GM12891 (cell line): ENCODE measurements at places on chromosomes 7 and 10.
A peak's percentile ranks its signal among the peaks of the same experiment; 100 is the strongest.

DNA sequence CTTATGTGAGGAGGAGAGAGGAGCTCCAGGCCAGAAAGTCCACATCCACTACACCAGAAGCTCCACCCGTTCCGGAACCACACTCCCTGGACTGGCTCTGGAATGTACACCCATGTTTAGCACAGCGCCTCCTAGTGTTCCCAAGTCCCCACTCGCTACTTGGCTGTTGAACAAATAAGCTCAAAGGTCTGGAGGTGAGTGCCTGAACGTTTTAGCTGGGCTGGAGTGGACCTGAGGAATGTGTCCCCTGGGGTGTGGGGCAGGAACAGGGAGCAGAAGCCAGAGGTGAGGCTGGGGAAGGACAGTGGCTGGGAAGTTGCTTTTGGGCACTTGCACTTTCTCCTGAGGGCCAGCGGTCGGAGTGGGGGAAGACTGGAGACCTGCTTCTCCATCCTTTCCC lies 164.1 kb upstream of the CDCA7L start:
- DNase-seq, result no peak

- DNase-seq, result no peak
Observed at GRCh38 chr10:30557884-30558283, 71.7 kb downstream of the LYZL2 start.

DNA sequence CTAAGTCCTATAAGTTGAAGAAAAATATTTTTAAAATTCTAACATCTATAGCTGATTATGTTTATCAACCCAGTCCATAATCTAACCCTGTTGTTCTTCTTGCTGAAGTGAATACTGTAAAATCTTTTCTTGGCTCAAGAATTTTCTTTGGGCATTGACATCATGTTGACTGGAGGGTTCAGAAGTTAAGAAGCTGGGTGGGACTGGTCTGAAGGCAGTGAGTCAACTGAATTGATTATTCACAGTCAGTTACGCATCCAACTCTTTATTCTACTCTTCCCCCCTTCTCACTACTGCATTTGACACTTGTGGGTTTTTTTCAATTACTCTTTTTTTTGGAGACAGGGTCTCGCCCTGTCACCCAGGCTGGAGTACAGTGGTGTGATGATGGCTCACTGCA lies 31.0 kb downstream of the DENND2A start:
- DNase-seq, result no peak

DNA sequence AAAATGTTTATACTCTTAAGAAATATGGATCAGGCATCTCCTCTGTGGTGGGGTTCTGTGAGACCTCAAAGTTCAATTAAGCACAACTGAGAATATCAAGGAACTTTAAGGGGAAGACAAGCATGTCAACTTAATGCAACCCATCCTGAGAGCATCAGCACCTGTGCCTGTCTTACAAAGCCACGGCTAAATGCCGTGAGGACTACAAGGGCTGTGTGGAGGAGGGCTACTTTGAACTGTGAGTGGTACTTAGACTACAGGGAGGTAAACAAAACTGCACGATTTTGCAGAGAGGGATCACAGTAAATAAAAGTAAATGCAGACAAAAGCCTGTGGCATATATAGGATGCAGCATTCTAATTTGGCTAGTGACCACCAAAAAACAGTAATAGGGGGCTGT lies 139.1 kb downstream of the ATE1 start:
- DNase-seq, result no peak

- DNase-seq, result no peak
Observed at GRCh38 chr7:42926204-42926603, 5.8 kb downstream of the PSMA2 start.

DNA sequence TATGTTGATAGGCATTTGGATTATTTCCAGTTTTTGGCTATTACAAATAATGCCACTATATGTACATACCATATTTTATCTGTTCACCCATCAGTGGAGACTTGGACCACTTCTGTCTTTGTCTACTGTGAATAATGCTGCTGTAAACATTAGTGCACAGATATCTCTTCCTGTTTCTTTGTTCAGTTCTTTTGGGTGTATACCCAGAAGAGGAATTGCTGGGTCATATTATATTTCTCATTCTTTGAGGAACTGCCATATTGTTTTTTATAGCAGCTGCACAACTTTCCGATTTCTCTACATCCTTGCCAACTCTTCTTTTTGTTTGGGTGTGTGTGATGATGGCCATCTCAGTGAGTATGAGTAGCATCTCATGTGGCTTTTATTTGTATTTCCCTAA lies 218.0 kb downstream of the LRMDA start:
- no peak for DNase-seq

- DNase-seq, result no peak
Observed at GRCh38 chr7:123643495-123644441, 11.9 kb upstream of the LMOD2 start.

- no peak for DNase-seq
Observed at GRCh38 chr10:1743141-1743540, 5.8 kb upstream of the ADARB2 start.

GRCh38 chr10:117875793-117876192 lies 170.9 kb downstream of the RAB11FIP2 start:
- DNase-seq, result no peak

DNA sequence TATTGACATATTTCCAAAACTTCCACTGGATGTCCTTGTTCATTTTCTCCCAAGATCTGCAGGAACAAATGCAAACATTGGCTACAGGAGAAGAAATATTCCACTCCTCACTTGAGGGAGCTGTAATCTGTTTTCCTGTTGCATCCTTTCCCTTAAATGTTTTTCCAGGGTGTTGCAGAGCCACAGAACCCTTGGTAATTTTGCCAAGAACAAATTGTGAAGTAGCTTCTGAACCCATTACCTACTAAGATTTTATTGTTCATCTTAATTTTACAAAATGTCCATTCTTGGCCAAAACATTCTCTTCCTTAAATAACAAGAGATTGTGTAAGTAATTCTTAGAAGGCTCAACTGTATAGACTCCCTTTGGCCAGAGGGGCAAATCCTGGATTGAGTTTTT lies 177.0 kb downstream of the GNAT3 start:
- DNase-seq, result no peak

GRCh38 chr10:119165171-119166117 lies at the start of gene SFXN4:
TSS of gene SFXN4 (minus strand) at chr10:119165714. CDS start at chr10:119165647, 67 bp downstream.
- DNase-seq, result peak; percentile 81

DNA sequence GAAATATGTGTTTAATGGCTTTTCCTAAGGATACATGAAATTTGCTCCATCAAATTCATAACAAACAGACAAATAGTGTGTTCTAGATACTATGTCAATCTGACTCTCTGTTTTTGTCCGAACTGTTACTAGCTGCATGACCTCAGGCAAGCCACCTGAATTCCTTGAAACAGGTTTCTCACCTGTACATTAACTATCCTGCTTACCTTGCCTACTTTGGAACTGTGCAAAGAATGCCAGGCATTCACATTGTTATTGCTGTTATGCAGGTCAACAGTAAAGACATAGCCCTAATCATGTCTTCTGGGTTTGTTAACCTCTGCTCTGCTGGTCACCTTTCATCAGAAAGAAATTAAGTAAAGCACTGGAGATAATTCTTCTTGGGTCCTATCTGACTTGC lies 1283.9 kb upstream of the CELF2 start:
- no peak for DNase-seq
